Activated gamma-delta T cell treated with Interleukin-2 at 50 U/mL for 16 hours (primary cell): ENCODE measurements at places on chromosomes 12 and 14.

GRCh38 chr12:56808954-56809353 lies 45.8 kb downstream of the HSD17B6 start:
- DNase-seq: no peak

- DNase-seq: no peak
Measured at GRCh38 chr12:64894827-64895475, 70.5 kb downstream of the TBC1D30 start.

DNA sequence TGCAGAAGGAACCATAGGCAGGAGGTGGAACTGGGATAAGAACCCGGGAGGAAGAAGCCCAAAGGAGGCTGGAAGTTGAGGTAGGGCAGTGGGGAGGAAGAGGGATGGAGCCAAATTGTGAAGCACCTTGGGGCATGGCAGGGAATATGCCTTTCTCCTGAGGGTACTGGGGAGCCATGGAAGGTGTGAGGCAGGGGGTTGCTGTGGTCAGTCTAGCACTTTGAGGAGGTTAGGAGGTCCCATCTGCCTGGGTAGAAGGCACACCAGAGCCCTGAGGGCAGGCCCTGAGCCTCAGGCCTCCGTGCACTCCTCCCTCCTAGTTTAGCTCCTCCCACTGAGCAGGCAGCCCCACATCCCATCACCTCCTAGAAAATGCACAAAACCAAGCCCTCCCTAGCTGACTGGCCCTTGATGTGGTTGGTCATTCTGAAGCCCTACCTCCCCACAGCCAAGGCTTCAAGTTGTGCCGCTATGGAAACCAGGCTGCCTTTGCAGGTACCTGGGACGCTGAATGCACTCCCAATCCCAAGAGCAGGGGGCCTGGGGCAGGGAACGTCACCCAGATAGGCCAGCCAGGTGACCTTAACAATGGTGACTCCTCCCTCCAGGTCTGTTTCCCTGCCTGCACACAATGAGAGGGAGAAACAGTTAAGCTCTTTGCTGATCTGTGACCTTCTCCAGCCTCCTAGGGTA lies 15.1 kb downstream of the PHETA1 start:
- DNase-seq: no peak

DNA sequence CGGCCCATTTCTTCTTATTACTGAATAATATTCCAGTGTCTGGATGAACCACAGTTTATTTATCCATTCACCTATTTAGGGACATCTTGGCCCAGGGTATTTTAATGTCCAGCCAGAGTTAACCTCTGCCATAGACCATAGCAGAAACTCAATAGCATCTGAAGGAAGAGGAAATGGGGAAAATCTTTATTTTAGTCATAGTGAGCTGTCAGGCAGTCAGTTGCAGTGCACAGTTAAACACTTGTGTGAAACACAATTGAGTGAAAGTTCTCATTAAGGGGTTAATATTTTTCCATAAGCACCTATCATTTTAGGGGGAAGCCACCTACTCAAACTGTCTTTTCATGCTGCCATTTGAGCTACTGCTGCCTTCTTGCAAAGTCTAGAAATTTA lies 197.3 kb upstream of the PPFIA2 start:
- DNase-seq: no peak

DNA sequence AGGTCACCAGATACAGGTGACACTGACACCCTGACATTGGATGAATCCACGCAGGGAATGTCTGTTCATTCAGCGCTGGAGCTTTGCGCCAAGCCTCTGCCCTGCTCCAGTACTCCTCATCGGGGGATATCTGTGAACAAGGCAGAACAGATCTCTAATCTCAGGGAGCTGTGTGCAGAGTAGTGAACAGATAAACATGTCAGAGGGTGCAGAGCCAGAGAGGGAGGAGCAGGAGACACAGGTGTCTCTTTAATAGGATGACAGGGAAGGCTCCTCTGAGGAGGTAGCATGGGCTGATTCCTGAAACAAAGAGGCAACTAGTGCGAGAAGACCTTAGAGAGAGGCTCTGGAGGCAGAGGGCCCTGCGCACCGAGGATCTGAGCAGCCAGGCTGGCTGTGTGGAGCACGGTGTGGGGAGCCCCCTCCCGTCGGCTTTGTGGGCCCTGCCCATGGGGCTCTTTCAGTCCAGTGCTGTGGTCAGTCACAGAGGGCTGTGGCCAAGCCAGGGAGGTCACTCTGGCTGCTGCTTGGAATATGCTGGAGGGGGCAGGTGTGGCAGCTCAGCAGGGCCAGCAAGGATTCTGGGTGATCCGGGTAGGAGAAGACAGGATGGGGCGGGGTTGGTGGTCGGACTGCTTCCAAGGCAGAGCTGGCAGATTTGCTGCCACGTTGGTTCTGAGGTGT lies 55.6 kb downstream of the TECPR2 start:
- DNase-seq: no peak
